ENCODE measurements at places on chromosomes 4 and X.

DNA sequence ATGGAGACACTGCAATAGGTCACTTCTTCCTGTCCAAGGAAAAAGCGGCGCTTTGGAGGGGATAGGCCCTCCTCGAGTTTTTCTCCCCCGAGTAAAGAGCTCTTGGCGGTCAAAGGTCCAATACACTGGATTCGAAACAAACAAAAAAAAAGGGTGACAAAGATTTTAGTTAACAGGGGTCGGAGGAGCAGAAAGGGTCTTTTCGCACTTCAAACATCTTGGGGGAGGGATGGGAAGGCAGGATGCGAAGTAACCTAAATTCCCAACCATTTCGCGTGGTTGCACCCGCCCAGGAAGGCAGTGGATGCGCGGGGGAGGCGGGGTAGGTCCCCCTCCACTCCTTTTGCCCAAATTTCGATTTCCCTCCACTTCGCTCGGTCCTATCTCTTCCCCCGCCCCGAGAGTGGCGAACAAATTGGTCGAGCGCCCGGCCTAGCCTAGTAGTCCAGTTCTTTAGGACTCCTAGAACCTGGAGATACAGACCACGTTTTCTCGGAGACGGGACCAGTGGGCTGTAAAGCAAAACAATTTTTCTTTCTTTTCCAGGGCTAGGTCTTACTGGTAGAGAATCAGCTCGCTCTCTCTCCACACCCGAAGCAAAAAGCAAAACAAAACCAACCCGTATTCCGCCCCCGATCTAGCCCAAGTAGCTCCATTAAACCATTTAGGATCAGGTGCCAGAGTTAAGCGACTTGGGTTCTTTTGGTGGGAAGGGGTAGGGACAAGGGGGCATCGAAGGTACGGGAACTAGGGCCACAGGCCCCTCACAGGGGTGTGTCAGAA, 2.0 kb upstream of the STAG2 start:
- peak; percentile 18 for DNase-seq

DNA sequence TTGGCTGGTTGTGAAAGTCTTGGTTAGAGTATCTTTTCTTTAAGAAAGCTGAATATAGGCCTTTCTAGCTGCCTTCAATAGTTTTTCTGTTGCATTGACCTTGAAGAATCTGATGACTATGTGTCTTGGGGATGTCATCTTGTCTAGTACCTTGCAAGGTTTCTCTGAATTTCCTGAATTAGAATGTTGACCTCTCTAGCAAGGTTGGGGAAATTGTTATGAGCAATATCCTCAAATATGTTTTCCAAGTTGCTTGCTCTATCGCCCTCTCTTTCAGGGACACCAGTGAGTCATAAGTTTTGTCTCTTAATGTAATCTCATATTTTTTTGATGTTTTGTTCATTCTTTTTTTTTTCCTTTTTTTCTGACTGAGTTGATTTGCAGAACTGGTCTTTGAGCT, 194.7 kb downstream of the RAB28 start:
- no peak for DNase-seq

- DNase-seq, result peak; percentile 55
These were observed 618 bp downstream of the RBBP7 start for GRCh38 chrX:16869393-16870094.

DNA sequence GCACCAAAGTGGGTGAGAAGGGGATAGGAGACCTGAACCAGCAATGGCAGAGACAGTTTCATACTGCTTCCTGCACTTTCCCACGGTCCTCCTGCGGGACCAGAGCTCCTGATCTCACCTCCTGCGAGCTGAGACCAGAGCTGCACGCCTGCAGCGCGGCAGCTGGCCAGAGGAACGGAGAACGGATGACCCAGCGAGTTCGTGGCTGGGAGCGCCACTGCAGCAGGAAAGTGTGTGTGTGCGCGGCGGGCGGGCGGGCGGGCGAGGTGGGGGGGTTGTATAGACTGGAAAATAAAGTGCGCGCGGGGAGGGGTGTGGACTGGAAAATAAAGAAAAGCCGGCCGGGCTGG, 16.5 kb downstream of the MCF2 start:
- no peak for DNase-seq

- no peak for DNase-seq
These were observed 46.1 kb downstream of the PGRMC2 start for GRCh38 chr4:128241425-128241913.

- DNase-seq, result peak; percentile 56
These were observed 79.9 kb downstream of the TRPC5OS start for GRCh38 chrX:111955901-111956300.

DNA sequence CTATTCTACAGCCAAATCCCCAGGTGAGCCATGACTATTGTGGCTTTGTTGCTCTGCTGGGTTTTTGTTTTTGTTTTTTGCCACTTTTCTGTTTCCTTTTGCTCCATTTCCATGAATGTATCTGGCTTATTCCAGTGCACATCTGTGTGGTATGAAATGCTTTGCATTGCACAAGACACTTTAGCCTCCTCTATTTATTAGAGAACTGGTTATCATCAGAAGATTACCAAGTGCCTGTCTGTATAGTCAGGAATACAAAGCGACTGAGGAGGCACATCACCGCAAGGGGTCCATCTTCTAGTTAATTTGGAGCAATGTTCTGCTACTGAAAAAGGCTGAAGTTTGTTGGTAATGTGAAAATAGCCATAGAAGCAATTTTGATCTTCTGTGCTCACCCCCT, 120.8 kb downstream of the DCLK2 start:
- DNase-seq, result no peak

GRCh38 chr4:42282081-42282901, 115.0 kb upstream of the SHISA3 start:
- DNase-seq, result peak; percentile 62

- DNase-seq, result no peak
These were observed 98.8 kb downstream of the MAGEC1 start for GRCh38 chrX:142002471-142002870.

DNA sequence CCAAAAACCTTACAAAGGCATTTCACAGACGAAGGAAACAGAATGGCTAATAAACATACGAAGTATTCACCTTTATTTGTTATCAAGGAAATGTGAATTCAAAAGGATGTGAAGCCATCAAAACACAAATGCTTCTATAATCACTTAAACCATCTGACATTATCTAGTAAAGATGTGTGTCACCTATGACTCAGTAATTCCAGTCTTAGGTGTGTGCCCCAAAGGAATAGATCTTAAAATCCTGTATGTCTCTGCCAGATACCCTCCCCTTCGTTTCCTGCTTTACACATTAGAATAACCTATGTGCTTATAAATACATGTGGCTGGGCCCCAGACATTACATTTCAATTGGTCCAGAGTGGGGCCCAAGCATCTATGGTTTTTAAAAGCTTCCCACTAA, 41.8 kb upstream of the CEP135 start:
- DNase-seq, result no peak

DNA sequence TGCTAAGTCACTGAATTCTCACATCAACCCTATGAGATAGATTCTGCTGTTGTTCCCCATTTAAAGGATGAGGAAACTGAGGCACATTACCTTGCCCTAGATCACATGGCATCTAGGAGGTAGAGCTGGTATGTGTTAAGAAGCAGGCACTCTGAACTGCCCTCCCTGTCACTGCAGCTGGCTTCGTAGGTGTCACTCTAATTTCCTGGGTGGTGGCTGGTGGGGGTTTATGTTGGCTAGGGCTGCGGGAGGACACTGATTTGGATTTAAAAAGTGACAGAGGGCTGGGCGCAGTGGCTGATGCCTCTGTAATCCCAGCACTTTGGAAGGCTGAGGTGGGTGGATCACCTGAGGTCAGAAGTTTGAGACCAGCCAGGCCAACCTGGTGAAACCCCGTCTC, 93.0 kb downstream of the ARHGAP10 start:
- peak; percentile 73 for DNase-seq

DNA sequence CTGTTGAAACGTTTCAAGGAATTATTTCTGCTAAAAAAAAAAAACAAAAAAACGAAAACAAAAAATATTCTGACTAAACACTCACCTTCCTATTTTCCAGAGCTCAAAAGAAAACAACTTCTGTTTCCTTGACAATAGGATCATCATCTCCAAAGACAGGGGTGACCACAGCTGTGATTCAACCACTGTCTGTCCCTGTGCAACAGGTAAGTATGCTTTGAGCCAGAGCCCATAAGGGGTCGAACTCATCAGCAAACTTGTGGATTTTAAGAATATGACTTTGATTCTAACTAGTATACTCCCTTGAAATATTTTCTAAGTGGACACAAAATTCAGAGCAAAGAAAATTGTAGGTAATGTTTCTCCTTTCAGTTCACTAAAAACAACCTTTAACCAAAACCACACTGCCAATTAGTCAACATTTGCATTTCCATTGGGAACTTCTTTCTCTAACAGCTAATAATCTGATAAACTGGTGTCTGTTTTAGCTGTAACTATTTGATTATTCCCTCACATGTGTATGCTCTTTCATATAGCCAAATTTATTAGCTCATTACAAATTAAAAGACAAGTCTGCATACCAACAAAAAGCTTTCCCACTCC, 186.1 kb downstream of the PALLD start:
- DNase-seq, result no peak

GRCh38 chrX:72080150-72080549, 51.6 kb downstream of the RTL5 start:
- no peak for DNase-seq

DNA sequence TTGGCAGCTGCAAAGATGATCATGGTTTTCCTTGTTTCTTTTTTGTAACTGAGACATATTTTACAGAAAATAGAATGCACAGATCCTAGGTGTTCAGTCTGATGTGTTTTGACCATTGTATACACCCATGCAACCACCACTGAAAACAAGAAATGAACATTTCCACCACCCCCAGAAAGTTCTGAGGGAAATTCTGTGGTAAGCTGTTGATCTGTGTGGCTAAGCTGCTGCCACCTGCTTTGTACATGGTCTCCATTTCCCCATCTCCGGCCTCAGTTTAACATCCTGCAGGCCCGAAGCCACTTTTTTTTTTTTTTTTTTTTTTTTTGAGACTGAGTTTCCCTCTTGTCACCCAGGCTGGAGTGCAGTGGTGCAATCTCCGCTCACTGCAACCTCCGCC, 65.3 kb downstream of the NYX start:
- DNase-seq, result no peak

All from WERI-Rb-1 (cell line).